ENCODE measurements at places on chromosomes 5 and 9.

- no peak for DNase-seq
Observed at GRCh38 chr5:155250596-155250995, 237.0 kb downstream of the KIF4B start.

- no peak for DNase-seq
Observed at GRCh38 chr9:36441966-36442365, 41.9 kb upstream of the RNF38 start.

GRCh38 chr5:169656125-169656901, 19.2 kb downstream of the DOCK2 start:
- DNase-seq, result no peak

- DNase-seq, result no peak
Observed at GRCh38 chr5:172511952-172512351, 57.6 kb upstream of the SH3PXD2B start.

DNA sequence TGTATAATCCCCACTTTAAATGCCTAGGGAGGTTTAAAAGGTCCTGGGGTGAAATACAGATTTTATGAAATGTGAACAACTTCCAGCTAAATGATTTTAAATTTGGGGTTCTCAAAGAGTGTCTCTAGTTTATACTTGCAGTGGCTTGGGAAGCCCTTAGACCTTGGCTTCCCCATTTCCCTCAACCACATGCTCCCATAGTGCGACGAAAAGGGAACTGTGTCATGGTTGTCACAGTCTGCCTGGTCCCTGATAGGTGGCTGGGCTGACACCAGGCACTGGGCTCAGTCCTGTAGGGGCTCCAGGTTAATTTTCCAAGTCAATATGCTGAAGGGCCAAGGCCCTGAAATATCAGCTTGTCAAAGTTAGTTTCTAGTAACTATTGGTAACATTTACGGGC, 10.4 kb upstream of the CXCL14 start:
- DNase-seq, result no peak

DNA sequence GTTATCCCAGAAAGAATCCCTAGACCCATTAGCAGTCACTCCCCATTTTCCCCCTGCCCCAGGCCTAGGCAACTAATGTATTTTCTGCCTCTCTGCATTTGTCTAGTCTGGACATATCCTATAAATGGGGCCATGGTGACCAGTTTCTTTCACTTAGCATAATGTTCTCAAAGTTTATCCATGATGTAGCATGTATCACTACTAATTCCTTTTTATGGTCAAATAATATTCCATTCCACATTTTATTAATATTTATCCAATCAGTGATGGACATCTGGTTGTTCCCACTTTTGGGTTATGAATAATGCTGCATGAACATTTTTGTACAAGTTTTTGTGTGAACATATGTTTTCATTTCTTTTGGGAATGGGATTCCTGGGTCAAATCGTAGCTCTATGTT, 1.5 kb downstream of the FCHO2 start:
- no peak for DNase-seq

DNA sequence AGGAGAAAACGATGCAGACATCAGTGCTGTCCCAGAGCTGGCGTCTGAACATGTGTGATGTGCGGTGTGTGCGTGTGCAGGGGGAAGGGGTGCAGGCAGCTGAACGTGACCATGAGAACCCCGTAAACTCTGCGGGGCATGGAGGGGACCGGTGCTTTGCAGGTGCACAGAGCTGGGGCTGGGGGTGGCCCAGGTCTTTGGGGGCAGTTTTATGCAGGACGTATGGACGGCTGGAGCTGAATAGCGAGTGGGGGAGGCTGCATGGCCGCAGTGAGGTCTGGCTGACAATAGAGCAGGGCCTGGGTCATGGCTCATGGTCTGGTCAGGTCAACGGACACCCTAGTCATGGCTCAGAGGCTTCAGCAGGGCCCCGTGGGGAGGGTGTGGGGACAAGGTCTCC, 3.3 kb upstream of the EXOC3 start:
- DNase-seq, result no peak

DNA sequence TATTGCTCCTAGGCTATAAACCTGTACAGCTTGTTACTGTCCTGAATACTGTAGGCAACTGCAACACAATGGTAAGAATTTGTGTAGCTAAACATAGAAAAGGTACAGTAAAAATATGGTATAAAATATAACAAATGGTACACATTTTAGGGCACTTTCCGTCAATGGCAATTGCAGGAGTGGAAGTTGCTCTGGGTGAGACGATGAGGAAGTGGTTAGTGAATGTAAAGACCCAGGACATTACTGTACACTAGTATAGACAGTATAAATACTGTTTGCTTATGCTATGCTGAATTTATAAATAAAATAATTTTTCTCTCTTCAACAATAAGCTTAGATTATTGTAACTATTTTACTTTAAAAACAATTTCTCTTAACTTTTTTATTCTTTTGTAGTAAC, 15.6 kb upstream of the ADRB2 start:
- DNase-seq, result no peak

DNA sequence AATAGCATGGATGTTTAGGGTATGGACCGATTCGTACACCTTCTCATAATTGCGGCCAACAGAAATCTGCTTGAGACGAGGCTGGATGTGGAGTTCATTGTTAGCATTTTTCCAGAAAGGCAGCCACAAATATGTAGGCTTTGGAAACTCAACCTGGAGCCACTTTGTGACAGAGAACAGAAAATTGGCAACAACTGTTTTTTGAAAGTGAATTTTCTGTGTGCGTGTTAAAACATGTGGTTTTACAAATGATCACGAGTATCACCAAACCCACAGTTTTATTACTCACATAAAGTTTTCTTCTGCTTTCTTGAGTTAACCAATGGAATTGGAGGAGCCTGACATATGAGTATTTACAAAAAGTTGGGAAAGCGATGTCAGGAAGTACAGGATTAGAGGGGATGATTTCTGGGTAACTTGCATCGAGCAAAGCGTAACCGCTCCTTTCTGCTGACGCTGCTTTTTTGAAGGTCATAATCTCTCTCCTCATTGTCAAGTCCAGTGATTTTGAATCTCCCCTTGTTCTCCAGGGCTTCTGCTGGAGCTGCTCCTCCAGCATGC, 138.5 kb upstream of the TAF11L2 start:
- DNase-seq, result no peak

- no peak for DNase-seq
Observed at GRCh38 chr5:54249210-54250028, 61.0 kb downstream of the ARL15 start.

DNA sequence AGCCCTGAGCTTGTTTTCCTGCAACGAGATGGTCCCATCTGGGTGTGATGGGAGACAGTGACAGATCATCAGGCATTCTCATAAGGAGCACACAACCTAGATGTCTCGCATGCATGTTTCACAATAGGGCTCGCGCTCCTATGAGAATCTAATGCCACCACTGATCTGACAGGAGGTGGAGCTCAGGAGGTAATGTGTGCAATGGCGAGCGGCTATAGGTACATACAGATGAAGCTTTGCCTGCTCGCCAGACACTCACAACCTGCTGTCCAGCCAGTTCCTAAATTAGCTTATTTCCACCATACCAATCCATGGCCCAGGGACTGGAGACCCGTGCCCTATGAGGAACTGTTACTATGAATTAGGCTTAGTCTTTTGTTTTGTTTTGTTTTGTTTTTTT, 55.3 kb upstream of the SLC30A5 start:
- no peak for DNase-seq

DNA sequence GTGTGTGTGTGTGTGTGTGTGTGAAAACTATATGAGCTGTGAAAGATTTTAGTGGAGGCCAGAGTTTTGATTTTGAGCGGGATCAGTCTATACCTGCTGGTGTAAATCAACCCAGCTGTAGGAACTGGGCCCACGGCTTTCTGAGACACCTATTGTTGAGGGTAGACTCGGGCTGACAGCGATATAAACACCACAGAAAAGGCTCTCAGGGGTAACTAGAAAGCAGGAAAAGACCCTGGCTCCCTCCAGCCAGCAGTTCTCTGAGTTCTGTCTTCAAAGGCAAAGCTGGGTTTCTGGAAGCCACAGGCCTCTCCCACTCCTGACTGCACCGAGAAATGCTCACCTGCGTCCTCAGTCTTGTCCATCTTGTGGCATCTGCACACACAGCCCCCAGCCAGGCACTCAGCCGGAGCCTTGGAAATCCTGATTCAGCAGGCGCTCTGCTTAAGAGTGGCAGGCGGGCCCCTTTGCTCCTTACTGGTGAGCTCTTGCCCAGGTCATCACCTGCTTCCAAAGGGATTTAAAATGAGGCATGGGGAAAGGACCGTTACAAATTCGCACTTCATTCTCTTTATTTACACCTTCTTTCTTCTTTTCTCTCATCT, 223.3 kb downstream of the NDUFS4 start:
- no peak for DNase-seq
